NCI-H460 (cell line): ENCODE measurements at places on chromosomes 1 and 21. TPM values are rescaled to one million over a fixed set of nuclear protein-coding genes. Genes with fewer than 3 reads are reported as not detected.

DNA sequence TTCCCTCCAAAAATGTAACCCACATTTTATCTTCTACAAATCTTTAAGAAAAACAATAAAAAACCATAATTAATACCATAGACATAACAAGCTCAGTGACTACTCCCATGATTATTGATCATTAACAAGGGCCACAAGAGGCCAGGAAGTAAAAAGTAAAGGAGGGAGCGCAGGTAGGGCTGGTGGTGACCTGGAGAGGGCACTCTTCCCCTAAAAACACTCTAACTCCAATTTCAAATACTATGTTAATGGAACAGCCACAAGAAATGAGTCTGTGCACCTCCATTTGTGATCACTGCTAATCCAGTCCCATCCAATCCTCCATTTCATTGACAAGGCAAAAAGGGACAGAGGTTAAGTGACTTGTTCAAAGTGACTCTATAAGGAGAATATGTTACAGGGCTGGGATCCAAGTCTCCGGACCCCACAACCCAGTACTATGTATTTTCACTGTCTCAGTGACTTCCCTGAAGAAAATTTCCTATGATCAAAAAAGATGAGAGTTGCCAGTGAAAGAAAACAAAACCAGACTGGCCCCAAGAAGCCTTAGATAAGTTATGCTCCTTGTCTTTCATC lies 41.2 kb upstream of the CFAP298 start:
- peak; percentile 15 for DNase-seq

DNA sequence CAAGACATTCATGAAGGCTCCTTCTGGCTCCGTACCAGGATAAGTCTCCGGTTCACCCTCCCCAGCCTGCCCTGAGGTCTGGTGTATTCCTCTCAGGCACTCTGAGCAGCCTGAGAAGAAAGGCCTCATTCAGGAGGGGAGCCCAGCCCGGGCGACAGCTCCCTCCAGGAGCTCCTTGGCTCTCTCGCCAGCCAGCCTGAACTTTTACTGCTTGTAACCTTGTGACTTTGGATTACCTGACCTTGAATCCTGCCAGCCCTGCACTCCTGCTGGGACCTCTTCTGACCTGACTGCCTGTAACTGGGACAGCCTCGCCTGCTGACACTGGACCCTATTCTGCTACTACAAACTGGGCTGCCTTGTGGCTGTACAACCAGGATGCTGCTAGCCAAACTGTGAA lies 65.8 kb downstream of the CD34 start:
- DNase-seq: no peak

GRCh38 chr1:145782272-145783099 lies 41.4 kb downstream of the RNF115 start:
- DNase-seq: peak; percentile 78

DNA sequence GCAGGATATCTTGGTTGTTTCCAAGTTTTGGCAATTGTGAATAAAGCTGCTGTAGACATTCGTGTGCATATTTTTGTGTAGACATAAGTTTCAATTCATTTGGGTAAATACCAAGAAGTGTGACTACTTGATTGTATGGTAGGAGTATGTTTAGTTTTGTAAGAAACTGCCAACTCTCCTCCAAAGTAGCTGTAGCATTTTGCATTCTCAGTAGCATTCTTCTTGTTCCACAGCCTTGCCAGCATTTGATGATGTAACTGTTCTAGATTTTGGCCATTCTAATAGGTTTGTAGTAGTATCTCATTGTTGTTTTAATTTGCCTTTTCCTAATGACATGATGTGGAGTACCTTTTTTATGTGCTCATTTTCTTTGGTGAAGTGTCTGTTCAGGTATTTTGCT lies 38.6 kb upstream of the PLA2G4A start:
- no peak for DNase-seq

DNA sequence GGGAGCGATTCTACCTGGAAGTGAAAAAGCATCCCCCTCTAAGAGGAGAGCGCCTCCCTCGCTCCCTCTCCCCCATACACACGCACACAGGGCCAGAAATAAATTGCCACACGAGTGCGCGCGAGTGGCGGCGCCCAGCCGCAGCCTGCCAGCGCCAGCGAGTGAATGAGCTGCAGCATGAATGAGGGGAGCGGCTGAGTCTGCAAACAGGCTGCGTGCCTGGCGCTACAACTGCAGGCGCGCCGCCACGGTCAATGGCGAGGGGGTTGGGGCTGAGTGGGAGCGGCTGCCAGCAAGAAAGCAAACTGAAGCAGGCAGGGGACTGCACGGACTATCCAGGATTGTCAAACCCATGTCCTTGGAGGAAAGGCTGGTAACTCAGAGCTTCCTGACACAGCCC lies 2.2 kb downstream of the CAMK1G start:
- DNase-seq: no peak

- DNase-seq: no peak
Measured at GRCh38 chr21:43207043-43207315, 38.2 kb downstream of the CRYAA start.

- DNase-seq: peak; percentile 83
Measured at GRCh38 chr1:6960291-6960811, 175.1 kb downstream of the CAMTA1 start.

DNA sequence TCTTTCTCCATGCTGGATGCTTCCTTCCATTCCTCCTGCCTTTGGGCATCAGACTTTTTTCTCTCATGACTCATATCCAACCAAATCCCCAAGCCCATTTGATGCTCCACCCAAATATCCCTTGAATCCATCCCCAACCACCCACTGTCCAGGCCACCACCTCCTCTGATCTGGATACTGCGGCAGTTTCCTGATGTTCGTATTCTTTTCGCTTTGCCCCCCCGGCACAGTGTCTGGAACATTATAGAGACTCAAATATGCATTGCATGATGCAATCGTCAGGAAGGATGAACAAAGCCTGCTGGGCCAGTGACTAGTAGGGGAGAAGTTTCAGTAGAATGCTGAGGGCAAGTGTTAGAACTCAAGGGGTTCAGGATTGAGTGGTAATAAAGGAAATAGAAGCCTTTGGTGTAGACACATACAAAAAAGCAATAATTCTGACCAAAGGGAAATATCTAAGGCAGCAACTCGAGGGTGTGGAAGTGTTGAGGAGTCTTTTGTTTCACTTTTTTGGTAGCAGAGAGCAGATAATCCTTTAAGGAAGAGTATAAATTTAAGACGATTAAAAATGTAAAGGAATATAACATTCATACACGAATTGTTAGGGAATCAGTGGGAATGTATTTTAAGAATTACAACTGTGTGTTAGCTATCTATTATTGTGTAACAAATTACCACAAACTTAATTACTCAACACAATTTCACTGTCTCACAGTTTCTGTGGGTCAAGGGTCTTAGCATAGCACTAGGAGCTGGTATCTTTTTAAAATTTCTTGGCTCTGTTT lies 7.5 kb downstream of the S100A11 start:
- peak; percentile 54 for DNase-seq

DNA sequence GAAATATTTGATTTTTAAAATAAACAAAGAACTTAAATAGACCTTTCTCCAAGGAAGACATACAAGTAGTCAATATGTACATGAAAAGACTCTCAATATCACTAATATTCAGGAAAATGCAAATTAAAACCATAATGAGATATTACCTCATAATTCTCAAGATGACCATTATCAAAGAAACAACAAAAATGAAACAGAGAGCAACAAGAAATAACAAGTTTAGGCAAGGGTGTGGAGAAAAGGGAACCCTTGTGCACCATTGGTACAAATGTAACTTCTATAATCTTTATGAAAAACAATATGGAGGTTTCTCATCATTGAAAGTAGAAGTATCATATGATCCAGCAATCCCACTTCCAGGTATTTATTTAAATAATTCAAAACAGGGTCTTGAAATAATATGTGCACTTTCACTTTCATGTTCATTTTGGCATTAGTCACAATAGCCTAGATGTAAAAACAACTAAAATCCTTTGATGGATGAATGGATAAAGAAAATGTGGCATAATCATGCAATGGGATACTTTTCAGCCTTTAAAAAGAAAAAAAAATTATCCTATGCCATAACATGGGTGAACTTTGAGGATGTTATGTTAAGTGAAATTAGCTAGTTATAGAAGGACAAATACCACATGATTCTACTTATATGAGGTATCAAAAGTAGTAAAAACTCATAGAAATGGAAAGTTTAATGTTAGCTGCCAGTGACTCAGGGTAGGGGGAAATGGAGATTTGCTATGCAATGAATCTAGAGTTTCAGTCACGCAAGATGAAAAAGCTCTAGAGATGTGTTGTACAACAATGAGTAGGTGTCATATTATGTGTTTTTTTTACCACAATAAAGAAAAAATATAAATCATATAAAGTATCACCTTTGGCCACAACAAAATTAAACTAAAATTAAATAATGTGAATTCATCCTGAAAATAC lies 114.5 kb upstream of the LYPLAL1 start:
- DNase-seq: no peak

- no peak for DNase-seq
Measured at GRCh38 chr1:168297019-168297730, 16.5 kb downstream of the TBX19 start.

DNA sequence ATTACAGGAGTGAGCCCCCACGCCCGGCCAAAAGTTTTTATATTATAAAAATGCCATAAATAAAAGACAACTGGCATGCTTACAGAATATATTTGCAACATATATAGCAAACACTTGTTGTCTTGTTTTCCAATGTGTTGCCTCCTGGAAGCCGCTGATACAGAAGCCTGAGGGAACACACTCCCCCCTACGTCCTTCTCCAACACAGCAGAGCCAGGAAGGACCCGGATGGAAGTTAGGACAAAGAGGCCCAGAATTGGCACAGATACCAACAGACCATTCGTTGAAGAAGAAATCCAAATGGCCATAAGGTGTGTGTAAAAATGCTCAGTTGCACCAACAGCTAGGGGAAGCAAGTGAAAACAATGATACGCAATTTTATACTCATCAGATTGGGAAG lies 1.3 kb upstream of the PLA2G5 start:
- DNase-seq: no peak

DNA sequence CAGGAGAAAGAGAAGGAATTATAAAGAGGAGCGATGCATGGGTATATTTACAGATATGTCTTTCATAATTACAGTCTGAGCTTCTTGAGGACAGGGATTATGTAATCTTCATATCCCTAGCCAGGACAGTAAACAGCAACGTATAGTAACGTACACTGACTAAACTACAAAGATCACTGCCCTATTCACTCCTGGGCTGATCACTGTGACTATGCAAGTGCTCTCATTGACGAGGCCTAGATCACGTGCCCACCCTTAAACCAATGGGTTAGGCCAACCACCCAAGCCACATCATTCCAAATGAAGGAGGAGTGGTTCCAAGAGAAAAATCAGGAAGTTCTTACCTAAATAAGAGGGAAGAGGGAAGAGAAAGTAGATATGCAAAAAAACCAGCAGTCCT lies 18.5 kb downstream of the PIK3R3 start:
- DNase-seq: no peak

DNA sequence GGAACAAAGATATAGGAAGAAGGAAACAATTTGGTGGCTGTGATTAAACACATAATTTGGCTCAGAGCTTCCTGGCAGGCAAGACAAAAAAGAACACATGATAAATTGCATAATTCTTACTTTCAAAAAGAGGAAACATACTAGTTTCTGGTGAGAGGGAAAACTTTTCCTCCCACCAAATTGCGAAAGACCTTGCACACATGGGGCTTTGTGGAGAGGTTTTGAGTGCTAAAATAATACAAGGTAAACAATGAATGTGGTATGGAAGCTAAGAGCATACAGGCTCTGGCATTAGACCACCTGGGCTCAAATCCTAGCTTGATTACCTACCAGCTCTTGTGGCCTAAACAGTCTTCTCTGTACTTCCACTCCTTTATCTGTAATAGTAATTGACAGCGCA lies 140.2 kb upstream of the HOOK1 start:
- no peak for DNase-seq

DNA sequence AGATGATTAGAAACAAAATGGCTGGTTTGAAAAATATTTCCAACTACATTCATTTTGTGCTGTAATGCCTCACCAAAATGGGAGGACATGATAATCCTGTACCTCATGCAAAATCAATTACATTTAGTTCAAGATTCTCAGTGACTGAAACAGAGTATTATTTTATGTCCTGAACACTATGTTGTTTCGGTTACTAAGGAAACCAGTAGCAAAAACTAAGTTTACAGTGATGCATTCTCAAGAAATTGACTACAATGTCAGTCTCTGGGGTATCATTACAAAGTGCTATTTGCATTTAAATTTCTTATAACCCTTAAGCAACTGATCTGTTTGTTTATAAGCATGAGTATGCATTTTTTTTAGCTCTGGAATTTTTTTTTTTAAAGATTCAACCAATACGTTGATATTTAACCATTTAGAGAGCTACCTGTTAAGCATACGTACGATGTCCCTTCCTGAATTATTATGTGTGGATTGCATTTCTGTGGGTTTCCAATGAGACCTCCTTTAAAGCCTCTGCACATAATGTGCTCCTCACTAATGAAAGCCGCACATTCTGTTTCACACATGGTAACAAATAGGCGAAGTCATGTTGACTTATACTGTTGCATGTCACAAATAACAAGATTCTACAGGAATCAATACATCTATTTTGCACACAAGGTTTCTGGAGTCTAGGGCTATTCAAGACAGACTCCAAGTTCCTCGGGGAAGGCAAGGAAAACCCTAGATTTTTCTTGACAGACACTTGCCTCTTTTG lies 1035.7 kb downstream of the ADGRL2 start:
- DNase-seq: no peak

GRCh38 chr1:185652348-185652747 lies 81.8 kb upstream of the HMCN1 start:
- no peak for DNase-seq

- no peak for DNase-seq
Measured at GRCh38 chr1:101257500-101258325, 20.9 kb downstream of the S1PR1 start.

GRCh38 chr1:184387476-184388318 lies 868 bp downstream of the C1orf21 start:
- DNase-seq: no peak

- no peak for DNase-seq
Measured at GRCh38 chr1:53377438-53377841, 49.6 kb upstream of the LRP8 start.

DIO1 gene
- total RNA-seq: not detected in 2 replicates

PAQR6 gene
- total RNA-seq: 1.4 and 2.5 TPM in 2 replicates

C1orf185 gene
- not detected in 2 replicates for total RNA-seq

EPHA2 gene
- total RNA-seq: 52.3 and 53.9 TPM in 2 replicates

ZNF672 gene
- total RNA-seq: 33.0 and 38.6 TPM in 2 replicates

KPRP gene
- not detected in 2 replicates for total RNA-seq

MRAP gene
- total RNA-seq: not detected in 2 replicates

ERG gene
- total RNA-seq: not detected in 2 replicates

OR2T35 gene
- total RNA-seq: not detected in 2 replicates

HAO2 gene
- total RNA-seq: not detected in 2 replicates

MXRA8 gene
- not detected in 2 replicates for total RNA-seq
